Activated CD4-positive, alpha-beta T cell treated with anti-CD3 and anti-CD28 coated beads, Interleukin-2, amount 50 U/mL, for 4 hours (primary cell): ENCODE measurements at places on chromosomes 6 and 20.

DNA sequence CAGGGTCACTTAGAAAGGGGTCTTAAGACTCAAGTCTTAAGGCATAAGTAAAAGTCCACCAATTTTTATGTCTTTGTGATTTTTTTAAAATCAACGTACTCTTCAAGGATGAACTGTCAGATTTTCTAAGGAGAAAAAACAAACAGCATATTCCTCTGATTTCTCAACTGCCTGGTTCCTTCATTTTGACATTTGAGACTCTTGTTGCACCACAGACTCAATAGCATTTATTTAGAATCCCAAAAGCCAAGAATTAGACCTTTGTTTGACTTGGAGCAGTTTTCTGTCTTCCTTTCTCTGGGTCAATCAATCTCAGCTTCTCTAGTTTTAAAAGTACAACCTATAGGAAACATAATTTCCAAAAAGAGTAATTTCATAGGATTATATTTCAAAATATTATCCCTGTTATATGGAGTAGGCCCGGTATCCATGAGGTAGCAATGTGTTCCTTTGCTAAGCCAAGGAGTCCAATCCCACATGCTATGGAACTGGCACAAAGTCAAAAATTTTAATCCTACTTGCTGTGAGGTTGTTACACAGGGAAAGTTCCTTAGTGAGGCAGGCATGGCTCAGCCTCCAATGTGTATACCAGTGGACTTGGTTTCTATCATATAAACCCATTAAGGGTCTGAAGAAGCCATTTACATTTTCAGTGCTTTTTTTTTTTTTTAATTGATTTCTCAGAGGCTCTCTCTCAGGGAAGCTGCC, 405.7 kb downstream of the KIF16B start:
- no peak for DNase-seq

- DNase-seq = no peak
Observed at GRCh38 chr20:29790510-29790909, 1467.0 kb upstream of the DEFB115 start.

GRCh38 chr6:140777780-140778179, 1354.9 kb upstream of the GJE1 start:
- DNase-seq = no peak

DNA sequence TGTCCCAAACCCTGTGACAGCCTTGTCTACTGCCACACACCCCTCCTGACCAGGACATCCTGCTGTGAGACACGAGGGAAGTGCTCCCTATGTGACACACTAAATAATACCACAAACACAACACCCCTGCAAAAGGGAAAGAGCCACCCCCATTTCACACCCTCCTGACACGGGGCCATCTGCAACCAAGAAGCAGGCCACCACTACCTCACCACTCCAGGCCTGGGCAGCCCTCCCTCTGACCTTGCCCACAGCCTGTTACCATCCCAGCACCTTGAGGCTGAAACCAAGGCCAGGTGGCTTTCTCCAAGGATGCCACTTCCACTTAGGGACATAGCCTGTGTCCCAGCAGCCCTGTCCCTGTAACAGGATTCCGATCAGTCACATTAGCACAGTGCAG, 68.2 kb downstream of the NINL start:
- no peak for DNase-seq

DNA sequence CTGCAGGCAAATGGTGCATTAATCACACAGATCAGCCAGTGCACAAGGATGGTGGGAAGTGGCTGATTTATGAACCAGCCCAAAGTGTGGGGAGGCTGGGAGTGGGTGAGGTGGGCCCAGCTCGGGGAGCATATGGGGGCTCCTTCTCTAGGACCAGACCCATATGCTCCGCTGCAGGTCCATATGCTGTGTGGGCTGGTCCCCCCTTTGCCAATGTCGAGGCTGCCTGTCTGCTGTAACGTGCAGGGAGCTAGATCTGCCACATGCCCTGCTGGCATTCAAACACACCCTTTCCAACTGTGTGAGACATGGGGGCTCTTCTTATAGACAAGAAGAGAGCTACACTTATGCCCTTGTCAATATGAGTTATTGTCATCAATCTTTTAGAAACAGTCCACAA, 566.3 kb downstream of the DHX35 start:
- DNase-seq = no peak

DNA sequence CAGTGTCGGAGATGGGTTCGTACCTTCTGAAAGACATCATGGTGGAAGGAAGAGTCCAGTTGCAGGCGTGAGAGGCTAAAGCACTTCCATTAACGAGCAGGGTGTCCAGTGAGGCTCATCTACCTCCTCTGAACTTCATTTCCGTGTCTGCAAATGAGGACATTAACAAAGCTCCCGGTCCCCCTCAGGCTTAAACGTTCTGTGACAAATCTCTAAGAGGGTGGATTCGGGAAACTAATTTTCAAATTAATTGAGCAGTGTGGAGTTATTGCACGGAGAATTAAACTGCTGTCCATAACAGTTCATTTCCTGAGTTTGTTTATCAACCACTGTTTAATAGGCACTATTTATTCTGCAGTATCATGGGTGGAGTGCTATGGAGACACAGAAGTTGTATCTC, 68.2 kb downstream of the TRMT6 start:
- no peak for DNase-seq

DNA sequence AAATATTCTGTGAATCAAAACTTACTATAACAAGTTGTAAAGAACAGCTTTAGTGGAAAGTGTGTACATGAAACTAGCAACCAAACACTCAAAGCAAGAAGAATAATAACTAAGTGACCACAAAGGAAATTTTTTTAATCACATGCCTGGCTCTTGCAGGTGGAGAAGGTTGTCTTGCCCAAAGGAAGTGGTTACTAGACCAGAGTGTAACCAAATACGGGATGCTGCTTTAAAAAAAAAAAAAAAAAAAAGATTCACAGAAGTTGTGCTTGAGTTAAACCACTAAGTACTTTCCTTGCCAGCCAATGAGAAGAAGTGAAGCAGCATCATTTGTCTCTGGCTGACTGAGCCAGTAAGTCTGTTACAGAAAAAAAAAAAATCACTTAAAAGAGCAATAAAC, 19.1 kb upstream of the HLA-DQB1 start:
- peak; percentile 2 for DNase-seq

- peak; percentile 30 for DNase-seq
Observed at GRCh38 chr6:168956884-168957730, 296.5 kb downstream of the THBS2 start.

- DNase-seq = no peak
Observed at GRCh38 chr20:57329608-57330221, at the start of gene SPO11. Gene SPO11 (plus strand): TSS chr20:57329803. CDS start chr20:57329868, 65 bp downstream.

GRCh38 chr20:48752963-48753362, 74.8 kb downstream of the PREX1 start:
- DNase-seq = no peak

- DNase-seq = no peak
Observed at GRCh38 chr6:89818977-89819335, 638 bp downstream of the MDN1 start.

DNA sequence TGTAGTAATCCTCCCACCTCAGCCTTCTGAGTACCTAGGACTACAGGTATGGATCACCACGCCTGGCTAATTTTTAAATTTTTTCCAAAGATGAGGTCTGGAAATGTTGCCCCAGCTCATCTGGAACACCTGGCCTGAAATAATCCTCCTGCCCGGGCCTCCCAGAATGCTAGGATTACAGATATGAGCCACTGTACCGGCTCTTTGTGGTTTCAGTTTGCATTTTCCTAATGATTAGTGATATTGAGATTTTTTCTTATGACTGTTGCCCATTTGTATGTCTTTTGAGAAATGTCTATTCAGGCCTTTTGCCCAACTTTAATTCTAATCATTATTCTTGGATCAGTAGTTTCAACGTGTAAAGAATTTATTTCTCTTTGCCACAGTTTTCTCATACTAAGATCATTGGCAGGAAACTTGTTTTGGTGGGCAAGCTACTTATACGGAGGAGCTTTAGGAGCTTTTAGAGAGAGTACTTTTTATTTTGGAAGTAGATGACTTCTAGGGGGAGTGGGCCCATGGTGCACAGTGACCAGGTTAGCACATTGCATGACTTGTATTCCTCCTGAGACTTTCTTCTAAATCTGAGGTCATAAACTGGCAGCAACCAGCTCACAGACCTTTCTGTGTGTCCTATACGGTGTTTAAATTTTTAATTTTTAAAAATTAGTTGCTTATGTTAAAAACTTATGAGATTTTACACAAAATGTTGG, 62.3 kb downstream of the STK4 start:
- no peak for DNase-seq

DNA sequence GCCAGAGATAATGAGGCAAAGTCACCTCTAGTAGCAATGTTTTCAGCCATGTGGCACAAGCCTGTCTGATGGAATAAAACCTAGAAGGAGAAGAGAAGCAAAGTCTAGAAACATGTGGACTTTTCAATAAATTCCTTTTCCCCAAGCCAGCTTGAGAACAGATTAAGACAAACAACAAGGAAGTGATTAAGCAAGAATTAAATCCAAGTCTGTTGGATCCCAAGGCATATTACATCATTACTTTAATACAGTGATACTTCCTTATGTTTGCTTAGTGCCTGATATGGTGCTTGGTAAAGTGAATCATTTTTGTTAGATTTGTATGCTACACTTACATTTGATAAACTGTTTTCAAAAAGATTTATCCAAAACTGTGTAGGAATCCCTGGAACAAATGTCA, 260.3 kb upstream of the FAM83B start:
- DNase-seq = no peak

GRCh38 chr6:168136001-168136400, 57.0 kb upstream of the FRMD1 start:
- no peak for DNase-seq

DNA sequence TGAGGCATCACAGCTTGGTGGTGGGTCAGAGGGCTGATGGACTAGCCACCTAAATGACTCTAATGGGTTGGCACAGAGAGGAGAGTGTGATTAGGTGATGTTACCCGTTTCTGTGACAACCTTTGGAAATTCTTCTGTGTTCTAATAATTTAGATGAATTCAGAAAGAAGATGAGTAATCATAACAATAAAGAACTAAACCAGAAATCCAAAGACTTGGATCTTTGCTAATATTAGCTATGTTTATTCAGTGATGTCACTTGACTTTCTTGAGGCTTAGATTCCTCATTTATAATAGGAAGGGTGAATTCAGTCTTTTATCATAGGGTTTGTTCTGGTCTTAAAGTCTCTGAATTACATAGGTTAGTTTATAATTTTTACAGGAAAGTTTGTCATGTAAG, 19.9 kb downstream of the CRYBG1 start:
- no peak for DNase-seq

GRCh38 chr6:41191569-41191968, 9.4 kb downstream of the TREML2 start:
- DNase-seq = peak; percentile 25

DNA sequence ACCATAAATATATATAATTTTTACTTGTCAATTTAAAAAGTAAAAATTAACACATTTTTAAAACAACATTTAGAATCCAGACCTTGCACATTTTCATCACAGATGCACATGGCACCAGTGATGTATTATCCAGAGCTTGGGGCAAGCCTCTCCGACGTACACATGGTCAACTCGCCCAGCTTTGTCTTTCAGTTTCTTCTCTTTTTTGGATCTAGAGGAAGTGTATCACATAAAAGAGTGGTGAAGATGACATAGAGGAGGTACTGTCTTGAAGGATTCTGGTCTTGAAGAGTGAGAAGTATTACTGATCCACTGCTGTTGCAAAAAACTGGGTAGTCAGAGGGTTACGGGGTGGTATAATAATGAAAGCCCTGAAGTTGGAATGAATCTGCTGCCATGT, 46.9 kb upstream of the TAB2 start:
- no peak for DNase-seq

GRCh38 chr6:39157511-39157910, 42.5 kb upstream of the SAYSD1 start:
- no peak for DNase-seq

GRCh38 chr6:36386495-36387439, 702 bp downstream of the ETV7 start:
- DNase-seq = peak; percentile 12

- DNase-seq = no peak
Observed at GRCh38 chr6:120262354-120262753, 912.8 kb upstream of the MAN1A1 start.

DNA sequence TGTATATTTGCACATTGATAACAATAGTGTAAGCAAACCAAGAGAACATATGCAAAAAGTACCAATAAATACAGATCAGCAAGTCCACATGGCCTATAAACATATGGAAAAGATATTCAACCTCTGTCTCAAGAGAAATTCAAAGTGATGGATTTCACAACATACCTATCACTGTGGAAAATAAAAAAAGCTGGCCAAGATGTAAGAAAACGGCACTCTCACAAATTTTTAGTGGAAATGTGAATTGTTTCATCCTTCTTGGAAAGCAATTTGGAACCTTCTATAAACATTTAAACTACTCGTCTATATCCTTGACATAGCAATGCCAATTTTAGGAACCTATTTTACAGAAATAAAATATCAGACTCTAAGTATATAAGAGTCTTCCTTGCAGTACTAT, 559.8 kb downstream of the QKI start:
- no peak for DNase-seq

DNA sequence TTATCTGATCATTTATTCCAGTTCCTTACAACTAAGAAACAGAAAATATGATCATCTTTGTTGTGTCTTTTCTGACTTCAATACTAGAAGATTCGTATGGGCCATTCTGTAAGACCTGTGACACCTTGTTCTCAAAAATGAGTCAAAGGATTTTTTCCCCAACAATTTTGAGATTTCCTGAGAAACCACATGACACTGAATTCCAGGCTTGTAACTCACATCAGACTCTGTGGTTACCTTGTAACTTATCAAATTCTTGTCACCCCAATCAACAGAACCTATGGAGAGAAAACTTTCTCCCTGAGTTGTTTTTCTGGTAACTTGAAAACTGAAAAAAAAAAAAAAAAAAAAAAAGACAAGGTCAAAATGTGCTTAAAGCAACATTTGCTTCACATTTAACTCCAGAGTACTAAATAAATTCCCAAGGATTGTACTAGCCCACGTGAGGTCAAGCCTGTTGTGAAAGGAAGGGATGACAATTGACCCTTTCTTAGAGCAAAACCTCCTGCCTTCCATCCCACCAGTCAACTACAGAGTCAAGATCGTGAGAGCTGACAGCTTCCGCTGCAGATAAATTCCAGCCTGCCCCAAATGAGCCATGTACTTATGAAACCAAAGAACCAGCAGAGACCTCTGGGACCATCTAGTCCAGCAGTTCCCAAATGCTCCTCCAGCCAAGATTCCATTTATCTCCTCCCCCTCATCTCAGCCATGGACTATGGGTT, 140.3 kb downstream of the TBX18 start:
- no peak for DNase-seq

DNA sequence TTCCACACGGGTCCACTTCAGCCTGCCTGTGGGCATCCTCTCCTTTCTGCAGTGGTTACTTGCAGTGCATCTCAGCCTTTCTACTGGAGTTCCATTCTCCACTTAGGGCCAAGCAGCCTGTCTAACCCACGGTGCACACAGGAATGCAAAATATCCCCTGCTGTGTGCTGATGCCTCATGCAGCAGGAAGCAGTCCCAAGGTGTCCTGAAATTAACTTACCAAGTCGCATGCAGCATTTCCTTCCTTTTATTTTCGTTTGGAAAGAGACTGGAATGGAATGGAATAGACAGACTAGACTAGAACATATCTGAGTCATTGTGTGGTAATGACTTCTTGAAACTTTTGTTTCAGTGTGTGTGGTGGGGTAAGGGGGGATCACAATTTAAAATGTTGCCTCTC, 25.9 kb upstream of the FOXQ1 start:
- DNase-seq = no peak
